ENCODE measurements at places on chromosomes 2 and 18.
A peak's percentile ranks its signal among the peaks of the same experiment; 100 is the strongest.

- no peak for DNase-seq
Measured at GRCh38 chr2:101569886-101570520, 95.1 kb upstream of the RFX8 start.

DNA sequence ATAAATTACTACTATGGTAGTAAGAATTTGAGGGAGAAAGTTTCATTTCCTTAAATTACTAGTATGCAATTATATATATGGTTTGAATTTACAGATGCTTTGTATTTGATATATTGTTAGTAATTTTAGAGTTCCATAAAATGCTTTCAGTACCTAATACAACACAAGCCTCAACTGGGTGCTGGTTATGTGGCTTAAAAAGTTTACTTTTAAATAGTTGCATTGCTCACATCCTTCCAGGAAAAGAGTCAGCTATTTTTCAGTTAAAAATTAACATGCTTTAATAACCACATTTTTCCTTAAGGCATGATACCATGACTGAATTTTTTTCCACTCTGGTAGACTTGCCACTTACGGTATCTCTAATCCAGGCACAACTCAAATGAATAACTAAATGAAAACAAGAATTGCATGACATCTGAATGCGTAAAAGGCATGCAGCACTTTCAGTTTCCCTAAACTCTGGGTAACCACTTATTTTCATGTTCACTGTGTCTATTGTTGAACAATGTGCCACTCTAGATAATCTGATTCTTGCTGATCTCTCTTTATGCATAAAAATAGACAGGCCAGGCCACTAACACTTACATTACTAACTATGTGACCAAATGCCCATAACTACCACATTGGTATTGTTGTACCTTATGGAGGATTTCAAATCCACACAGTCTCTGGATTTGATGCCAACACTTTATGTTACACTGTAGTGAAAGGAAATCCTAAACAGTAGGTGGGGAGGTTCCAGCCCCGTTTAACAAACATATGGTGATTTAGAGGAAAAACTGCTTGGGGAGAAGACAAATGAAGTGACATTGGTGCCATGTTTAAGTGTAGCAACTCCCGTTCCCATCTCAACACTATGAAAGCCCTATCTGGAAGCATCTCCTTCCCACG lies 35.5 kb upstream of the SLC35F5 start:
- DNase-seq = no peak

DNA sequence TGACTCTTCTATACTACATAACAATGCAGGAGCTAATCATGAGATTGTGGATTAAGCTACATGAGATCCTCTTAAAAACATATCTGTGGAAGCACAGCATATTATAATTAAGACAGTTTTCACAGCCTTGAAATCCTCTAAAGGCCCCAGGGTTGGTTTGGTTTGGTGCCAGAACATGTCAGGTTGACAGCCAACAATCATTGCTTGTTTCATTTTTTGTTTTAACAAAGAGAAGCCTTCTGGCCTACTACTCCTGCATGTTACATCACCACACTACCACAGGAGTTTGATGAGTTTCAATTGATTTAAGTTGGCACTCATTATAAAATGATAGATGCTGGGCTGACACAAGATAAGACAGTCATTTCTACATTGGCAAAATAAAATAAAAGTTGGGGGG lies 255.9 kb upstream of the ERBB4 start:
- DNase-seq = no peak

DNA sequence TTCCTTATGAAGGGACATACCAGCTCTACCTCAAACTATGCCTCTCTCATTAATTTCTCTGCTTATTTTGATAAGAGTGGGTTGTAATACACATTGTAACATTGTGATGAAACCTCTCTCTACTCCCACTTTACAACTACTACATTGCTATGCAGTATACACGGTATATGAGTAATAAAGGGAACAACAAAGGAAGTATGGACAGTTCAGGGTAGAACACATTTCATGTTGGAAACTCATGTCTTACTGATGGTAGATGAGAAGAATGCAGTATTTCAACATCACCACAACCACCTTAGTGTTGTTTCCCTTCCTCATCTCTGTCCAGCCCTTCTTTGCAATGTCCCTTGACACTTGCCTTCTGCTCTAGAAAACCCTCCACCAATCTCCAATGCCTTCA lies 515.9 kb upstream of the CELF4 start:
- DNase-seq = no peak

DNA sequence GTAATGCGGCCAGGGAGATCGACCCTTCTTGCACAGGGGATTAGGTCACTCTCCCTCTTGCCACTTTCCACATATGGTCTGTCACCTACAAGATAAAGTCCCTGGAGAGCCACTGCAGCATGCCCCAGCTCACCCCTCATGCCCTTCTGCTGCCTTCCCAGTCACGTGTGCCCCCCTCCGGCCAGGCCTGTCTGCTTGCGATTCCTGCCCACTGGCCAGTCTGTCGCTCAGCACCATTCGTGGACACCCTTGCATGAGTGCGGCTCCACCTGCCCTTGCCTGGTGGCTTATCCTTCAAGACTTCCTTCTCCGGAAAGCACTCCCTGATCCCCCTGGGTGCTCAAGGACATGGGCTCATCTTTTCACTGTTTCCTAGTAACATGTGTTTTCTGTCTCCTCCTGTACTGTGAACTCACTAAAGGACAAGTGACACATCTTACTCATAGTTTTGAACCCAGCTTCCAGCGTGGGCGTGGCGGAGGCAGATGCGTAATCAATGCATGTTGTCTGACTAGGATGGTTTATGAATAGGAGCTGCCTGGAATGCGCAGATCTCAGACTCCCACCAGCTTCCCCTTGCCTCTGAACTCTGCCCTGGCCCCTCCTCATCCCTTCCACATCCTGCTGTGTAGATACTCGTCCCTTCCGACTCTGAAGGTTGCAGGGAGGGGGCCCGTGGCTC lies 7.8 kb upstream of the NT5DC4 start:
- peak; percentile 32 for DNase-seq

- DNase-seq = no peak
Measured at GRCh38 chr18:71666481-71666880, 877.7 kb downstream of the CBLN2 start.

DNA sequence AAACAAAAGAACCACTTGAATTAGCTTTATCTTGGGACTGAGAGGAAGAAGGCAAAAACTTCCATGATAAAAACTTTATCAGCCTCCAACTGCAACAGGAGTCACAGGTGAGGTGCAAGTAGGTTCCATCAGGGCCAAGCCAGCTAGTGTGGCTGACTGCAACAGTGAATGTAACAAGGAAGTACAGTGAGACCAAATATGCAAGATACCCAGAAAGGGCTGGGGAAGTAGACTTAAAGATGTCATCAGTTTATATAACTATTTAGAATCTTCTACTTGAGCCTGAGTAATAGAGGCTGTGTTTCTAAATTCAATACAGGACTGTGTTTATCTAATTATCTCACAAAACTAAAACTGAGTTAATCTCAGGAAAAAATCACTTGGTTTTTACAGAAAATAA lies 14.8 kb downstream of the PLEKHM3 start:
- no peak for DNase-seq

GRCh38 chr2:111161971-111162370 lies 41.3 kb downstream of the BCL2L11 start:
- DNase-seq = no peak

DNA sequence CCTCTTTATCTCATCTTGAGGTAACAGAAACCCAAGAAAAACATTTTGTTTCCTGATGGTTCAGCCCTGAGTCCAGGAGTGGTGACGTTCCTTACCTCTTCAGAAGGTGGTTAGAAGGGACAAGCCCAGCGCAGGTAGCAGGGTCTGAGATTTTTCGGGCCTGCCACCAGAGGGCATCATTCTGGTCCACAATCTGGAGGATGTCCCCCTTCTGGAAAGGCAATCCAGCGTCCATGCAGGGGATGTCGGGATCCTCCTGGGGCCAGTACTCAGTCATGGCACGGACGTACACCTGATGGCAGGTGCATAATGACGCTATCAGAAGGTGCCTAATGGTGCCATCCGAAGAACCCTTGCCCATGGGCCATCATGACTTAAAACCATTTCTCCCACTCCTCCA lies 17.7 kb downstream of the MPP4 start:
- no peak for DNase-seq

- DNase-seq = no peak
Measured at GRCh38 chr2:177537213-177537612, 144.6 kb downstream of the AGPS start.

DNA sequence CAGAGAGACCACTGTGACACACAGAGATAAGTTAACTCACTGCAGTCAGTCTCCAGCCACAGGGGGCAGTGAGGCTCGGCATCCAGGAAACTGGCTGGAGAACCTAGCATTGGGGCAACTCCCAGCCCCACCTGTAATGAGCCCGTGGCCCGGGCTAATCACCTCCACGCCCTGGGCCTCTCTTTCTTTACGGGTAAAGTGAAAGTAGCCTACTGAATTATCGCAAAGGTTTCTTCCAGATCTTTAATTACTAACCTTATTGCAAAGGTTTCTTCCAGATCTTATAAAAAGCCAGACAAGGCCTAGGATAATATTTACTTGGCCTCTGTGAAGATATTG lies 45.7 kb upstream of the ACAA2 start:
- no peak for DNase-seq

GRCh38 chr2:158922601-158923000 lies 45.8 kb upstream of the TANC1 start:
- DNase-seq = no peak

- DNase-seq = no peak
Measured at GRCh38 chr18:75216911-75217689, 6.5 kb downstream of the TSHZ1 start.
